ENCODE measurements at places on chromosomes 16 and 17.

- peak; percentile 94 for DNase-seq
Measured at GRCh38 chr17:42388381-42389134, at the start of gene STAT3. Gene STAT3 (minus strand): TSS chr17:42388442. CDS start chr17:42348516, 39,926 bp downstream.

- no peak for DNase-seq
Measured at GRCh38 chr16:58348986-58349385, 43.3 kb upstream of the GINS3 start.

GRCh38 chr17:28735242-28735722, 6.7 kb downstream of the NEK8 start:
- DNase-seq, result no peak

DNA sequence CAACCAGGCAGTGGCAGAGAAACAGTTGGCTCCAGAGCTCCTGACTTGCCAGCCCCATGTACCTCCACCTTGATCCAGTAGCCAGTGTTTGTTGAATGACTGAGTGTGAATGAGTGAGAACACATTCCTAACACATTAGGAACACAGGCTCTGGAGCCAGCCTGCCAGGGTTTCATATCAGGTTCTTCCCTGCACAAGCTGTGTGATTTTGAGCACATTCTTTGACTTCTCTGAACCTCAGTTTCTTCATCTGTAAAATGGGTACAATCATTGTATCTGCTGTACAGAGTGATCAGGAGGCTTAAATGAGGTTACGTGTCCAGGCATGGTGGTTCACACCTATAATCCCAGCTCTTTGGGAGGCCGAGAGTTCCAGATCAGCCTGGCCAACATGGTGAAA, 13.3 kb upstream of the RMI2 start:
- DNase-seq, result no peak

DNA sequence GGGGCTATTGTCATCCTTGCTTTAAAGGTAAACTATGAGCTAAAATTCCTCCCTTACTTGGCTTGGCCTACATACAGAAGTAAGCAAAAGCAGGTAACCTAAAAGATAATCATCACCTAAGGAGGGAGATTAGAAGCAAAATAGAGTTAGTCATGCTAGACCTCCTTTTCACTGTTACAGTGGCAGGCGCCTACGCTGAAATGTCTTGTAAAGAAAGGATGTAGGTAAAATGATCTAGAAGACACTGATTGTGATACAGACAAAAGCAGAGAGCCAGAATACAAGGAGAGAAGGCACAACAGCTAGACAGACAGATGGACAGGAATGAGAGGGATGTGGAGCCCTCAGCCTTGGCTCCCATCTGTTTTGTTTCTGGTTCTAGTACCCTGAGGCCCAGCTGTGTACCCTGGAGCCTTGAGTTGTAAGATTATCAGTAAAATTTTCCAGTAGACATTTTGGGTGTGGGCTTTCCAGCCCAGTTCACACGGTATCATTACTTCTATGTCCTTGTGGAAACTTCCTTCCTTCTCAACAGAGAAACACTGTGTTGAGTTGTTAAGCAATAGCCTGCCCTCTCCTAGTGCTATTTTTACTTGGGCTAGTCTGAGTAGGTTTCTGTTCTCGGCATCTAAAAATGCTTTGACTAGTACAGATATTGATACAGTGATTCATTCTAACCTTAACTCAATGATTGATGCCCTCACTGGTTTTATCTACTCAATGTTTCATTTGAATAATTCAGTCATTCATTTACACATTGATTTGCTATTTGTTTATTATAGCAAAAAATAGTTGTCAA, 7.7 kb upstream of the C16orf78 start:
- DNase-seq, result no peak

DNA sequence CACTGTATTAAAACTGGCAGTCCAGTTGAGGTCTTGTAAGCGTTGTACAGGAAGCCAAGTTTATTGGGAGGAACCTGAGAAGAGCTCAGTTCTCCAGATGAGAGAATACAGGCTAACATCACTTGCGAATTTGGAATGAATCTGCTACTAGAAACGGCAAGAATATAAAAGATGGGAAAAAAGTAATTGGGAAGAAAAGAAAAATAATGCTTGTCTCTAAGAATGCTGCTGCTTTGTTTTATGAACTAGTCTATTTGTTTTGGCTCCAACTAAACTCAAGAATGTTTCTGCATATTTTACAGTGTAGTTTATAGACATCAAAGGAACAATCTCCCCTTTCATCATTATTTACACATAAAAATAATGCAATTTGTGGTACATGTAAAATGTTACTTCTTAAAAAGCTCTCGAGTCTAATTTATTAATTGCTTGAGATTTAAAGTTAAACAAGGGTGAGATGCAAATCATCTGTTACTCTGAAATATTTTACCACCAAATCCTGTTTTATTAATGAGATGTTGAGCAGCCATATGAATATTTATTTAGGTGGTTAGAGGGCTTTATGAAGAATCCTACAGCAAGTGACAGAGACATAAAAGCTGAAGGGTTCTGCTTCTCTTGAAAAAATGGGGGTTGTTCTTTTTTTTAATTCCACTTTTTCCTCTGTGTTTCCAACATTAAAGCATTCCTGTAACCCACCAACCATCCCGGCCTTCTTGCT, 162.1 kb upstream of the AXIN2 start:
- no peak for DNase-seq

DNA sequence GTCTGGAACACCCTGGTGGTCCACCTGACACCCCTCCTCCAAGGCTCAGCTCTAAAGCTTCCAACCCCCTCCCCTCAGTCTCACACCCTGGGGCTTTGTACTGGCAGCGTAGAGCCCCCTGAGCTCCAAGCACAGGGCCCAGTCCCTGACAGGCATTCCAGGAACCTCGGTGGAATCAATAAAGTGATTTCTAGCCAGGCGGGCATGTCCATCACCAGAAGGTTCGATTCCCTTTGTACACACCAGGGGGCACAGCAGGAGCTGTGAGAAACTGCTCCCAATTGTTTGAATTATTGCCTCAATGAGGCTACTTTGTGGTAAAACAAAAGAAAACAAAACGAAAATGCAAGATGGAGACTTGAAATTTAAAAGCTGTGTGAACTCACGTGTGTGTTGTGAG, 51.8 kb downstream of the SMPD3 start:
- DNase-seq, result no peak

DNA sequence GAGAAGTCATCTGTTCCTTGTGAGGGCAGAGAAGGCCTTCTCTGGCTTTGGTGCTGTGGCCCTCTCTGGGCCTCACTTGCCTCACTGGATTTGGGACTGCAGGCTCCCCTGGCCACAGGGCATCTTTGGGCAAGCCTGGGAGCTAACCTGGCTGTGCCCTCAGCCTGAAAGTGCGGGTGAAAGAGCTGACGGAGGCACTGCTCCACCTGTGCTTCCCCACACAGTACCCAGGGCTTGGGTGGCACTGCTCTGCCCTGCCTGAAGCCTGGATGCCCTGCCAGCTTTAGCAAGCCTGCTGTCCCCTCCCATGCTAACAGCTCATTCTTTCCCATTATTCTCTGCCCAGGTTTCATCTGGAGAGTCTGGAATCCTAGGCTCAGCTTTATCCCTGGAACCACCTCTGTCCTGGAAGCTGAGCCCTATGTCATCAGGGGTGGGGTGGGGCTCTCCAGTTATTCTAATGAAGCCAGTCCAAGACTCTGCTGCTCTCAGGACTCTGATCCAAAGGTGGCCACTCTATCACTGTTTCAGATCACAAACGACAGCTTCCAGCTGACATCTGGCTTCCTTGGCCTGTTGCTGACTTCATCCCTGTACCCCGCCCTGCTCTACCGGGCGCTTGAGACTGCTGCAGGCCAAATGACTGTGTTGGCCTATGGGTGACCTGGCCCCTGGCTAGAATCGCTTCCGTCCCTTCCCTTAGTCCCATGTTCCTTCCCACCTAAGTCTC, 29.3 kb downstream of the HIC1 start:
- DNase-seq, result no peak
